ENCODE measurements at places on chromosomes 7 and 10.

DNA sequence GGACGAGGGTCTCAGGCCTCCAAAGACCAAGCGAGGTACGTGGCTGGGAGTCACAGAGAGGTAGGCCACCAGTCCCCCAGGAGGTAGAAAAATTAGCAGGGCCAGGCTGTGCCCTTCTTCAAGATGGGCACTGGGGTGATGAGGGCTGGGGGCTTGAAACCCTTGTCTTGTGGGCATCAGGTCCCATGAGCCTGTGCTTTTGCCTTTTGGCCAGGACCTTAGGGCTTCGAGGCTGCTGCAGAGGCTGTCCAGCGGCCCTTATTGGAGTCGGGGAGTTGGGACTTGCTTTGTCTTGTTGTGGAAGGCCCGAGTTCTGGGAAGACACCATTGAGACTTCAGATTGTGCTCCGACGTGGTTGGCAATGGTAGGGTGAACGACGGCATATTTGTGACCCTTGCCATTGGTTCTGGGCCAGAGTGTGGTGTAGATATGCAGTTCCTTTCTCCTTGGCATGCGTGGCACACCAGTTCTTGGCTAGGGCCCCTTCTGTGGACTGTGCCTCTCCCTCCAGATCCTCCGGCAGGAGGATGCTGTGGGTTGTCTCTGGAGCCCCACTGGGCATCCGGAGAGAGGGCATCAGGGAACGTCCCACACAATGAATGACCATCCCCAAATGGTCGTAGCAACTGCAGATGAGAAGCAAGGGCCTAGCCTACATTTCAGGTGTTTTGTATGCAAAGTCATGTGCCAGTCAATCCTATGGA is 931 bp downstream of the SH2D4B start:
- DNase-seq = no peak

DNA sequence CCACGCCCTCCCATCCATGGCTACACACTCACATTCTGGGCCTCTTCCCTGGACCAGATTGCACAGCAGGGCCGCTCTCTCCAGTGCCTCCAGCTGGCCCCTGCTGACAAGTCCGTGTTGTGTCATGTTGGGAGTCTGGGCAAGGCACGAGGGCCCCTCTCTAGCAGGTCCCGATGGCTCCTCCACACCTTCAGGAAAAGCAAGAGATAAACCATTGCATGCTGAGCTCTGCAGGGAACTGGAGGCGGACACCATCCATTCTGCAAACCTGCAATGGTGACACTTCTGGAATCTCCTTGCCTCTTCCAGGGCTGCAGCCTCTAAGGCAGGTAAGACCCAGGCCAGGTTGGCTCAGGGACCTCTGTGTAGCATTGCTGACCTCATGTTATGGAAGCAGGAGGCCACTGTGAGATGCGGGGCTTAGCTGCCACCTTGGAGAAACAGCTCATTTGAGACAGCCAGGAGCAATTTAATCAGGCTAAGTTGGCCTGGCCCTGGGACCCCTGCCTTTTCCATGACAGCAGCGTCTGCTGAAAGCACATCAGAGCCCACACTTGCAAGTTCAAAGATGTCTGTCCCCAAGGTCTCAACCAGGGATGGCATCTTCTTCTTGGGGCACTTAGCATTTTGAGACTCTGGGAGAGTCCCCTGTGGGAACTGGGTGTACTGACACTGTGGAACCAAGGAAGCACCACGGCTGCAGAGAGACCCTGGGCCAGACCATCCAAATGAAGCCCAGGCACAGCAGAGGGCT is 34.2 kb upstream of the LEP start:
- DNase-seq = no peak

GRCh38 chr7:151539088-151539671 is 19.5 kb upstream of the RHEB start:
- peak; percentile 14 for DNase-seq

- no peak for DNase-seq
These were observed 168.6 kb downstream of the LRMDA start for GRCh38 chr10:75599875-75600648.

- no peak for DNase-seq
These were observed 125.3 kb downstream of the ADARB2 start for GRCh38 chr10:1611936-1612550.

DNA sequence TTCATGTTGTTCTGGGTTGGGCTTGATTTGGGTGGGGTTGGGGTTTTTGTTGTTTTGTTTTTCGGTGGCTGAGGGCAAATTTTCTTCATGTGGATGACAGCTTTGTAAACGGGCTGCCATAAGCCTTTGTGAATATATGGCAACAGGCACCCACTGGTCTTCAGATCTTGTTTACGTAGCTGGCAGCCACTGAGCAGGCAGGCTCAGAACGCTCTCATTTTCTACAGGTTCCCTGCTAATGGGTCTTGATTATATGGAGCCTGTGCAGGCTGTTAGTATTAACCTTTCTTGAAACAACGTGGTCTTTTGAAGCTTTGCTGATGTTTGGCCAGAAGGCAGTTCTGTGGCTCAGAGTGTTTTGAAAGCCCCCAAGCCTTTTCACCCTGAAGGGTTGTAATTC is 199.7 kb downstream of the TNS3 start:
- DNase-seq = no peak

- DNase-seq = no peak
These were observed 108.4 kb upstream of the HPS1 start for GRCh38 chr10:98555021-98555619.

DNA sequence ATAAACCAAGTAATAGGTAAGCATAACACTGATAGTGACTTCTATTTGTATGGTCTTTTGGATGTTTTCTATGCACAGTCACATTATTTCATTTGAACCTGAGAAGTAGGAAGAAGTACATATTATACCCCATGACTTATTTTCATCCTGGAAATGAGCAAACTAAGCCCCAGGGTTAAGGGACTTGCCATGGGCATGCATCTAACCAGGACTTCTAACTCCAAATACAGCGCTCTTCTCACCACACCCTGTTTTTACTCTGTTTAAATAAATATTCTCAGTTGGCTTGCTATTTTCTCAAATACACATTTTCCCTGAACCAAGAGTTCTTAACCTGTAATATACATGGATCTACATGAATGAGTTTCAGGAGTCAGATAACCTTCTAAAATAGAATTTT is 16.3 kb downstream of the GNG11 start:
- no peak for DNase-seq

- DNase-seq = no peak
These were observed 33.1 kb upstream of the TMEM26 start for GRCh38 chr10:61486251-61486650.

DNA sequence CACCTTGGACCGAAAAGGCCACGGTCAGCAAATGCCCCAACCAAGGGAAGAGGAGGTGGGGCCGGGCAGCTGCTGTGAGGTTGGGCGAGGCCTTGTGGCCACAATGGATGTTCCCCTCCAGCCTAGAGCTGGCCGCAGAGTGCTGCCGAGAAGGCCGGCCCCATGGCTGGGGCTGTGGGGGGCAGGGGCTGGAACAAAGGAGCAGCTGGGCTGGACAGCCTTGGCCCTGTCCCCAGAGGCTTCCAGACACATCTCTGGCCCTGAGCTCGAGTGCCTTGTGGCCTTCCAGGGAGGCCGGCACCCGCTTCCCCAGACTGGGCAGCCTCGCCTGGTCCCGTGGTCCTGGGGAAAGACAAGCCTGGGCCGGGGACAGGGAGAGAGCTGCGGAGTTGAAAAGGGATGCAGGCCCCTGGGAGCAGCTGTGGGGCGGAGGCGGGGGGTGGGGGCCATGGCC is 88.0 kb downstream of the PDGFA start:
- no peak for DNase-seq

- no peak for DNase-seq
These were observed 103.4 kb downstream of the PRTFDC1 start for GRCh38 chr10:24849051-24849450.

DNA sequence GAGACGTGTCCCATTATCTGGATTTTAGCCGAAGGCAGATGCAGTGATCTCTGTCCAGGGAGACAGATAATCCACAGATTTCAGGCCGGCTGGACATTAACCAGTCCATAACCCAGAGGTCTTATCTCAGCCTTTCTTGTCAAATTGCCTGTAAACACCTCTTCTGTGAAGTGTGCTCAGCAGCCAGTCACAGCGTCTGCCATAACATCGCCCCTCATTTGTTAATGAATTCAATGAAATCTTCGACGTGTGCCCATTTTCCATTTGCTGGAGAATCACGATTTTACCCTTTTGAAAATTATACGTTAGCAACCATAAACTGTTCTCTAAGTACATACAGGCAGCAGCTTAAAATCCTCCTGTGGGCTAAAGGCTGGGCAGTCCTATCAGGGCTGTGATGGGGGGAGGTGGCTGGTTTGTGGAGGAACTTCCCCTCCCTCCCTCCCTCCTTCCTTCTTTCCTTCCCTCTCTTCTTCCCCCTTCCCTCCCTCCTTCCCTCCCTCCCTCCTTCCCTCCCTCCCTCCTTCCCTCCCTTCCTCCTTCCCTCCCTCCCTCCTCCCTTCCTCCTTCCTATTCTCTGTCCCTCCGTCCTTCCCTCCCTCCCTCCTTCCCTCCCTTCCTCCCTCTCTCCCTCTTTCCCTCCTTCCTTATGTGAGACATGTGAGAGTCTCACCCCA is 26.6 kb upstream of the FAM20C start:
- DNase-seq = no peak

DNA sequence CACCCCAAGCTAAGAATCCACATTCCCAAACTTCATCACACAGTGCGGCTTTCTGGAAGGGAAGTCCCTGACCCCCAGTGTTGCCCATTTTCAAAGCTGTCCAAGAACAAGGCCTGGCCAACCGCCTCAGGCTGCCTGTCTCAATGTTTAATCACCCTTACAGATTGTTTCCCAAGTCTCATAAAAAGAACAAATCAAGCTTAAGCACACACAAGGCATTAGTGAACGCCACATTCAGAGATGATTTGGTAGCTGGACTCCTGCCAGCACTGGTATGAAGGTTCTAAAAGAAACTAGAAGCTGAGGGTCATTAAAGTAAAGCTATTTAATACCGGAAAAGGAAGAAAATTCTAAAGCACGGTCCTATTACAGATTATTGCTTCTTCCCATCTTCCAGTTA is 35.6 kb downstream of the C10orf90 start:
- peak; percentile 72 for DNase-seq

DNA sequence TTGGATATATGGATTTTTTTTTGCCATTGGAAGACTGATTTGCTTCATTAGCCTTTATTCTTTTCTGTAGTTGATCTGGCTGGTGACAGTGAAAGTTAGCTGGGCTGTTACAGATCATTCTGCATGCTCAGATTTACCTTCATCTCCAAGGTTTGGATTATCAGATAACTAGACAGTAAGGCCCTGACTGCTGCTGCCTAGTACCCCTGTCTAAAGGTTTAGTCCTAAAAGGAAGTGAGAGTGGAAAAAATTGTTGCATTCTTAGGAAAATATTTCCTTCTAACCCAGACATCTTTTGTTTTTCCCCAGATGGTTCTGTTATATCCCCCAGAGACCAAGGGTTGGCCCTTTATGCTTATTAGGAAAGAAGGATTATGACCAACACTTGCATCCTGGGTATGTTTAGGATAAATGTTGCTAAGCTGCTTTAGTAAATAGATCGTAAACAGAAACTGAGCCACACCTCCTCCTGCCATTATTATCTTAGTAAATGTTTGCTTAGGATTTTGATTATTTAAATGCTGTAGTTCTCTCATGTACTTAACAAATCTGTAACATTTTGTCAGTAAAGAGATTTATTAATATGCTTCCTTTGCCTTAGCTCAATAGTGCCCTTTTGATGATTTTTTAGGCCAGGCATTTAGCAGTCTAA is 44.4 kb downstream of the MCU start:
- no peak for DNase-seq

- peak; percentile 64 for DNase-seq
These were observed 54.9 kb downstream of the CLIP2 start for GRCh38 chr7:74344132-74344496.

DNA sequence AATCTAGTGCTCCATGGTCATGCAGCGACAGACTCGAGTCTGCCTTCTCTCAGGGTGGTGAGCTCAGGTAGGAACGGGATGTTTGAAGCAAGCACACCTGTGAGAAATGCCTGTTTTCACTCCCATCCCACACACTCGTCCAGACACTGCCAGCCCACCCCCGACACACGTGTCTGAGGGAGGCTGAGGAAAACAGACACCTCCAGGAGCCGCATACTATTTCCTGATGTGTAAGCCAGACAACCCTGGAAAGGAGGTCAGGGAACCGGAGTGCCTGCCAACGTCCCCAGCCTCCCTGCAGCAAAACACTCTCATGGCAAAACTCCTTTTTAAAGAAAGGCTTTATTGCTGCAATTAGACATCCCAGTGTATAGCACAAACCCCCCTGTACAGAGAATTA is 80.2 kb downstream of the ALOX5 start:
- DNase-seq = no peak

DNA sequence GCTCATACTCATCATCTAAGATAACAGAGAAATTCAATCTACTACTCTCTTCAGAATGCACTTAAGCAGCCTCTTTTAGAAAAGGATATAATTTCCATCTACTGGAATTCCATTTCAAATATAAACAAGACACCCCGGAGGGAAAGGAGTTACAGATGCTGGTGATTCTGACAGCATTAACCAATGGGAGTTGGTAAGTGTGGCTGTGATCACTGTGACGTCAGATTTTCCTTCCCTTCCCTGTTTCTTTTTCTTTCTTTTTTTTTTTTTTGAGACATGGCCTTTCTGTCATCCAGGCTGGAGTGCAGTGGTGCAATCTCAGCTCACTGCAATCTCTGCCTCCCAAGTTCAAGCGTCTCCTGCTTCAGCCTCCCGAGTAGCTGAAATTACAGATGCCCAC is 106.6 kb downstream of the ACTR3B start:
- DNase-seq = no peak

DNA sequence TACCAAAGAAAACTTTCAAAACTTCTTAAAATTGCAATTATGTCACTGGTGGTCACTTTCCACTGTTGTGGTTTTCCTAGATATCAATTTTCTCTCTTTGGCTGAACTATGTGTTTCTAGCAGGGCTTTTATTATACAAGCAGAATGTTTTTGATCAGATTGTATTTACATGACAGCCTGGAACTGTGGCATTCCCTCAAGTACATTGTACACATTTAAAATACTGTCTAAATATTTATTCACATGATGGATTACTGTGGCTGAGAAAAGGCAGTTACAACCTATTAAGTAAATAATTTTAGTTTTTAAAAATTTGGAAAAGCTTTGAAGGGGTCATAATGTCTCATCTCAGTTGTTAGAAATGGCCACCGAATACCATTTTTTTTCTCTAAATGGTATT is 231.9 kb upstream of the PPP1R3A start:
- DNase-seq = no peak

DNA sequence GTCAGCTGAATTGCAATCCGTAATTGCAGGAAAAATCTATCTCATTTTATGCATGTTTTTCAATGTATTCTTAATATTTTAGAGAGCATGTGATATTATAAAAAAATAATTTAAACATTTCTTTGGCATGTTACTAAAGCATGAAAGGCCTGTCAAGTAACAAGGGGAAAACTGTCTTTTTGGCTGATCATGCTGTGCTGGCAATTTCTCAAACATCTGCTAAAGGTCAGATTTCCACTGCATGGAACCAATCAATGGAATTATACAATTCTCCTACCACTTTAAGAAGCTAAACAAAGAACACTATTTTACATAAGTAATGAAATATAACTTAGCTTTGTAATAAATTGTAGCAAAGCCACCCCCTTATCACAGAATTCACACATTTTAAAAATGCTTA is 49.4 kb downstream of the JMJD1C start:
- DNase-seq = no peak

Measured in kidney tubule cell (primary cell).